ENCODE measurements at places on chromosomes 6 and 20.

DNA sequence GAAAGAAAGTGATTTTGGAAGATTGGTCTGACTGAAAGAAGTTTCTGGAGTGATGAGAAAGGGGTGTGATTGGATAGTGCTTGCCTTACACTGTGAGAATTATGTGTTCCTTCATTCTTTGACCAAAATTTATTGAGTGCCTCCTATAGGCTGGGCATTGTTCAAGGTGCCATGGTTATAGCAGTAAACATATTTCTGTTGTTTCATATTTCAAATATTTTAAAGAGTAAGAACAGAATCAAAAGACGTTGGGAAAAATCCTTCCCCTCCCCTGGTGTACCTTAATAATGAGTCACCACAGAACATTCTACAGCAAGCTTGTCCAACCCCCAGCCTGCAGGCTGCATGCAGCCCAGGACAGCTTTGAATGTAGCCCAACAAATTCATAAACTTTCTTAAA is 78.6 kb downstream of the GCLC start:
- DNase-seq = no peak

DNA sequence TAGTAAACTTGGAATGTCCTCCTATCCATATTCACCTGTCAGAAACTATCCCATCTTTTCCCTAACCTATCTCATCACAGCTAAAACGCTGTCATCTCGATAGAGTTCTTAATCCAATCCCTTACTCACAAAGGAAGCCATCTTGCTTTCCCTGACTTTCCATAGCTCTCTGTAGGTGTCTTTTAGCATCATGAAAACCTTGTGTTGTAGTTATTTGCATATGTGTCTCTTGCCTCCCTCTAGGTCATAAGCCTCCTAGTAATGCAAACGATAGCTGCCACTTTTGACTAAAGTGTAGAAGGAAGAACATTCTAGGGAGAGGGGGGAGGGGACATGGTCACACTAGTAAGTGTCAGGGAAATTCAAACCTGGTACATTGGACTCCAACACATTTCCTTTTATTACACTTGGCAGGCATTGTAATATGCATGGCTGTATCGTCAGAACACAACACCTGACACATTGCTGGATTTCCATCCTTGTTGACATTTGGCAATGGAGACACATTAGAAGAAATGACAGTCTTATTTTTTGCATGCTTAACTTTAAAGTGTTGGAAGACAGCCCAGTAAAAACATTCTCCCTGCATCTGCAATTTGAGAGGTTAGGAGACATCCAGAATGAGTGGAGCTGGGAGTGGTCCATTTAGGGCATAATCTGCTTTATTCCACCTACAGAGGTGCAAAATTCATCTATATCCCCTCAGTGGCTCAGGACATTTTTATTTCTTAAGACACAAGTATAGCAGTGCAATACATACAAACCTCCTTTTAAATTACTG is 283.4 kb downstream of the HAO1 start:
- no peak for DNase-seq

- no peak for DNase-seq
Measured at GRCh38 chr20:62820208-62820961, 3.5 kb downstream of the COL9A3 start.

GRCh38 chr6:118679327-118679901 is 28.0 kb upstream of the CEP85L start:
- DNase-seq = no peak
